ENCODE measurements at places on chromosomes 1 and 21.

GRCh38 chr1:68278221-68278620 is 45.9 kb upstream of the WLS start:
- DNase-seq: no peak

DNA sequence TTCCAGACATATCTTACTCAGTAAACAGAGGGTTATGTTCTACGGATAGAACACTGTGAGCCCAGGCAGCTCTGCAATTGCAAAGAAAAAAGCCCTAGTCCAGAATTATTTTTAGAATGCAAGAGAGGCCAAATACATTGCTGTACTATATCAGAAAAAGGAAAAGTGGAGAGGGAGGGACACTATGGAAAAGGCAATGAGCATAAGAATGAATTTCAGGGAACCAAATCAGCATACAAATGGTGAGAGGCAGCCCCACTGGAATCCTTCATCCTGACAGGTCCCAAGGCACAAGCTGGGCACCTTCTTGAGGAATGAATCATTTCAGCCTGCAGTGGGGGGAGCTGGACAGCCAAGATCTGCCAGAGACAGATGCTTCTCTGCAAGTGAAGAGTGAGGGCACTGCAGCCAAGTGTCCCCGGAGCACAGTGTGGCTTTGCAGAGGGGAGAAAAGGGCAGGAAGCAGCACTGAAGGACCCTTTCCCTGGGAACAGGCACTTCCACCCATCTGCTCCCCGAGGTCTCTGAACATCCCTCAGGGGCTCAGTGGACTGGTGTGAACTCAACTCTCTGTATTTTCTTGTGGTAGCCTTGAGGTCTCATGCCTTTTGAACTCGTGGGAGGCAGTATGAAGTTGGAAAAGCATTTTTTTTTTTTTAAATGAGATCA is 115.6 kb downstream of the XCL2 start:
- DNase-seq: no peak

DNA sequence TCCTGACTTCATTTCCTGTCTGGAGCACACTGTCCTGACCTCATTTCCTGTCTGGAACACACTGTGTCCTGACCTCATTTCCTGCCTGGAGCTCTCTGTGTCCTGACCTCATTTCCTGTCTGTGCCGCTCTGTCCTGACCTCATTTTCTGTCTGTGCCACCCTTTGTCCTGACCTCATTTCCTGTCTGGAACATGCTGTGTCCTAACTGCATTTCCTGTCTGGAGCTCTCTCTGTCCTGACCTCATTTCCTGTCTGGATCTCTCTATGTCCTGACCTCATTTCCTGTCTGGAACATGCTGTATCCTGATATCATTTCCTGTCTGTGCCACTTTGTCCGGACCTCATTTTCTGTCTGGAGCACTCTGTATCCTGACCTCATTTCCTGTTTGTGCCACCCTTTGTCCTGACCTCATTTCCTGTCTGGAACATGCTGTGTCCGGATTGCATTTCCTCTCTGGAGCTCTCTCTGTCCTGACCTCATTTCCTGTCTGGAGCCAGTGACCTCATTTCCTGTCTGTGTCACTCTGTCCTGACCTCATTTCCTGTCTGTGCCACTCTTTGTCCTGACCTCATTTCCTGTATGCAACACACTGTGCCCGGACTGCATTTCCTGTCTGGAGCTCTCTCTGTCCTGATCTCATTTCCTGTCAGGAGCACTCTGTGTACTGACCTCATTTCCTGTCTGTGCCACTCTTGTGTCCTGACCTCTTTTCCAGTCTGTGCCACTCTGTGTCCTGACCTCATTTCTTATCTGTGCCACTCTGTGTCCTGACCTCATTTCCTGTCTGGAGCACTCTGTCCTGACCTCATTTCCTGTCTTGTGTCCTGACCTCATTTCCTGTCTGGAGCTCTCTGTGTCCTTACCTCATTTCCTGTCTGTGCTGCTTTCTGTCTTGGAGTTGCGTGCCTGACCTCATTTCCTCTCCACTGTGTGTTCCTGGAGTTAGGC is 27.6 kb downstream of the SKI start:
- DNase-seq: no peak

- DNase-seq: no peak
These were observed 20.0 kb downstream of the CEP170 start for GRCh38 chr1:243234978-243235647.

DNA sequence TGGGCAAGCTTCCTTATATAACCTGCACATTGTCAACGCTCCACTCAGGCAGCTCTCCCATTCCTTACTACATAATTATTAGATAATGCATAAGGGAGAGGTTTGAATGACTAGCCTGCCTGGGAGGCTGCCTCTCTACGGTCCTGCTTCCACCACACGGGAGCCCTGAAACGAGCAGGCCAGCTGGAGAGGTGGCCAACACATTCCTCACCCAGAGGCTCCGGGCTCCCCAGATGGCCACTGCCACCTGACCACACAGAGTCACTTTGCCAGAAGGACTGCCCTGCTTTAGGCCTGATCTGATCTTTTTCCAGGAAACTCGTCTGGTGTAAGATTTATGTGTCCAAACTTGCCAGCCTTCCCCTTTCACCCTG is 27.9 kb downstream of the HIVEP3 start:
- DNase-seq: no peak

GRCh38 chr1:200550367-200550766 is 70.2 kb downstream of the KIF14 start:
- no peak for DNase-seq

- DNase-seq: no peak
These were observed 8.4 kb downstream of the QSOX1 start for GRCh38 chr1:180163041-180163440.

GRCh38 chr1:228063251-228064191 is 19.0 kb upstream of the ARF1 start:
- no peak for DNase-seq

DNA sequence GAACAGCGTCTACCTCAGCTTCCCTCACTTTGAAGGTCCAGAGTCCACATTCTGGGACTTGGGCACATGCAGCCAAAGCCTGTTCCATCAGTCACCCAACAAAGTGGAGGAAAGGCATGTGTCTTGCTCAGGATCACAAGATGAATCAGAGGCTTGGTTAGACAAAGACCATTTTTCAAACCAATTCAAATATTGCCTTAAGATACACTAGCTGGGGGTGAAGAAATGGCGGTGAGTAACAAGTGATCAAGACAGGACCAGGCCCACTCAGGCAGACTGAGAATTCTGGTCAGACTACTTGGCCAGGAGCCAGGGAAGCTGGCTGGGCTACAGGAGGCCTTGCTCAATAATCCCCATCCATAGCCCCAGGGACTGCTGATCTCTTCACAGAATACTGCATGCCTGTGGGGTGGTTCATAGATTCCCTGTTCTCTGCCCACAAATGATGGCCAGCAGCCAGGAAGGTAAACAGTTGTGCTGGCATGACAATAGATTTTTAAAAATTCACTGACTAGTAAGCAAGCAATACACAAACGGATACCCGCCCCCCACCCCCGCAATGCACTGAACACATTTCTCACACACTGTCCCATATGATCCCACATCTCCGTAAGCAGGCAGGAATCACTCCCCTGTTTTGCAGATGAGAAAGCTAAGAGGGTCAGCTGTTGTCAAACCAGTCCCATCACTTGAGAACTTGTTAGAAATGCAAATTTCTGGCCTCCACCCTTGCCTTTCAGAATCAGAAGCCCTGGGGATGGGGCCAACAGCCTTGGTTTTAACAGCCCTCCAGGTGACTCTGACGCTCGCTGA is 27.2 kb downstream of the ERI3 start:
- DNase-seq: peak; percentile 100

DNA sequence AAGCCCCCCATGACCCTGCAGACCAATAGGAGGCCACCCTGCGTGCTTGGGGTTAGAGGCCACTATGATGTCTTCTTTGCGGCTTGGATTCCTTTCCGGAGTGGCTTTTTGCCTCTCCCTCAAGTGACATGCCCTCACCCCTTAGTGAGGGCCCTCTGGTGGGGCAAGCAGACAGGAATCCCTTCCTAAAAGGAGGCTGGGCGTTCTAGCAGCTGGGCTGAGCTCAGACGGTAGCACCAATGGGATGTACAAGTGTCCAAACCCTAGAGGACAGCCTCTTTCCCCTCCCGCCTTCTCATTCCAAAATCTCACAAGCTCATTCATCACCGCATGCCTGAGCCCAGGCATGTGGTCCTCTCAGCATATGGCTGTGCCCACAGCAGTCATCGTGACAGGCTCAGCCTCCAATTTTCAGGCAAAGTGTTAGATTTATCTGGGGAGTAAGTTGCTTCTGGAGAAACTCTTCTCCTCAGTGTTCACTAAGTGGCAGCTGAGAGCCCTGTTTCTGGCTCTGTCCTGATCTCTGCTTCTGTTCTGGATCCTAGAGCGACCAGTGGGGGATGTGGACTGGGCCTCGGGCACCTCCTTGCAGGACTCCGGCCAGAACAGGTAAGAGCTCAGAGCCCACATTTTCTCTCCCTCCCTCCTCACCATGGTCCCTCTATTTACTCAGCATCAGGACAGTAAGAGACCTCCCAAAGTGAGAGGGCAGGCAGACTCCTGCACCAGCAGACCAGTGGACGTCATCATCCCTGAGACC is 4.8 kb downstream of the KIAA1614 start:
- no peak for DNase-seq

- no peak for DNase-seq
These were observed 240.9 kb upstream of the ADGRL2 start for GRCh38 chr1:81559662-81560350.

- no peak for DNase-seq
These were observed 82.0 kb downstream of the UBIAD1 start for GRCh38 chr1:11354893-11355553.

GRCh38 chr1:51784997-51785421 is 93.5 kb downstream of the NRDC start:
- DNase-seq: no peak

DNA sequence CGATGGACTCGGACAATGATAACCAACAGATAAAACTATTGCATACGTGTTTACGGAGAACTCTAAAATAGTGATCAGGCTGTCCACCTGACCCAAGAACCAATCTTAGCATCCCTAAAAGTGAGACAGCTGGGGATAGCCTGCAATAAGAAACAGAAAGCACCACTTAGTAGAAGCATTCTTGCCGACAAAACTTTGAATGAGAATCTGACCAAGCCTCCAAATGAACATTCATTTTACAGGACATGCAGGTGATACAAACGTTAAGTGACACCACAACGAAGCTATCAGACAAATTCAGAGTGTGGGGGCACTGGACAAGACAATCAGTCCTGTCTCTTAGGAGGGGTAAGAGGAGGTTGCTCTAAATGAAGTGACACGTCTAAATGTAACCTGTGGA is 1.2 kb downstream of the PSMG1 start:
- no peak for DNase-seq
